ENCODE measurements at places on chromosomes 4 and X.

GRCh38 chr4:46073778-46074177 is 50.1 kb downstream of the GABRG1 start:
- no peak for DNase-seq

DNA sequence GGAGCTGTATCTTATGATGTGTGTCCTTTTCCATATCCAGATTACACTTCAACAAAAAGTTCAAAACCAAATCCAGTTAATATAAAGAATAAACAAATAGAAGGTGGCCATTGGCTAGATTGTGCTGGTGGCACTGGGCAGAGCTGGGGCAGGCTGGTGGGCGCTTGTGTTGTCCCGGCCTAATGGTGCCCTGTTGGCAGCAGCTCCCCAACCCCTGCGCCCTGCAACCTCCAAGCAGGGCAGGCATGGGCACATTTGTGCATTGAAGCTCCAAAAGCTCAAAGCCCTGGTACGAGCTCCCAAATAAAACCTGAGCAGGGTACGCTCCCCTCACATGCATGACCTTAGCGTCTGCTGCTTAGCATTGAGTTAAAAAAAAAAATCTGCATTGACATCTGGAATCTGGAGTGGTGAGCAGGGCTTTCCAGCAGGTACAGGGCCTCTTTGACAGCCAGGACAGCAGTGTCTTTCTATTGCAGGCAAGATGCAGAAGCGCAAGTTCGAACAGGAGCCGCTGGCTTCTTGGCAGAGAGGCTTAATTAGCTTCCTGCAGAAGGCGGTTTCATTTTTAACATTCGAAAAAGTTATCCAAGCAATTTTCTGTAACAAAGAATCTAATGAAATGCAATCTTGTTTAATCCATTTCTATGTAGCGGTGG is 25.9 kb upstream of the NYX start:
- DNase-seq, result no peak

DNA sequence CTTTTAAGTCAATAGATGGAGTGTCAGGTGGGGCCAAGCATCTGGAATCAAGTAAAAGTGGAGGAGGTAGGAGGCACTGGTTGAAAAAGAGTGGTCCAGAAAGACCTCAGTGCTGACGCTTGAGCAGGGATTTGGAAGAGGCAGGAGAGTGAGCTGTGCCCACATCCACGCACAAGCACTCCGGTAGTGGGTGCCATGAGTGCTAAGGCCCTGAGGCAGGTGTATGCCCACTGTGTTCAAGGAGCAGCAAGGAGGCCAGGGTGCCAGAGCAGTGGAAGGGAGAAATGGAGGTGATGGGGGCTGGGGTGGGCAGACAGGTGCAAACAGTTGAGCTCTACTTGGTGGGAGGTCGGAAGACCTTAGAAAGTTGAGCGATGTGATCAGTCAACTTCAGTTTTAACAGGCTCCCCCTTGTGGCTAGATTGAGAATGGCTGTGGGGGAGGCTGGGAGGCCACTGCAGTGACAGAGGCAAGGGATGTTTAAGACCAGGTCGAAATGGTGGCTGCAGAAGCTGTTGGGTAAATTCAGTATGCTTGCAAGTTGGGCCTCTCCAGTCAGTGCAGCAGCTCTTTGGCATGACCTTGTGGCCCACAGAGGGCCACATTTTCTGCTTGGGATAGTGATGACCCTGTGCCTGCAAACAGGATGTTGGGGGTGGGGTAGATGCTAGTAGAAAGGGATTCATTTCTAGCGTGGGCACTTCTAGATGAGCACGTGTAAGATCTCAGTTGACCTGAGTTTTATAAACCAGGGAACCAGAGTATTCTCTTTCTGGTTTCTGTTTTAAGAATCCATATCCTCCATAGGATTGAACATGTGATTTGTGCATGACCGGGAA is 12.7 kb downstream of the TKTL1 start:
- peak; percentile 59 for DNase-seq

- peak; percentile 17 for DNase-seq
Observed at GRCh38 chr4:78951862-78952472, 12.7 kb upstream of the PAQR3 start.

- DNase-seq, result no peak
Observed at GRCh38 chrX:120115438-120115963, at the start of gene RHOXF1. TSS of gene RHOXF1 (minus strand) at chrX:120115913. CDS start at chrX:120115862, 51 bp downstream.

GRCh38 chrX:136028383-136028984 is 43.2 kb downstream of the SLC9A6 start:
- peak; percentile 43 for DNase-seq

Measured in GM13977 (cell line).